EH (cell line): ENCODE measurements at places on chromosomes 5 and 9.

DNA sequence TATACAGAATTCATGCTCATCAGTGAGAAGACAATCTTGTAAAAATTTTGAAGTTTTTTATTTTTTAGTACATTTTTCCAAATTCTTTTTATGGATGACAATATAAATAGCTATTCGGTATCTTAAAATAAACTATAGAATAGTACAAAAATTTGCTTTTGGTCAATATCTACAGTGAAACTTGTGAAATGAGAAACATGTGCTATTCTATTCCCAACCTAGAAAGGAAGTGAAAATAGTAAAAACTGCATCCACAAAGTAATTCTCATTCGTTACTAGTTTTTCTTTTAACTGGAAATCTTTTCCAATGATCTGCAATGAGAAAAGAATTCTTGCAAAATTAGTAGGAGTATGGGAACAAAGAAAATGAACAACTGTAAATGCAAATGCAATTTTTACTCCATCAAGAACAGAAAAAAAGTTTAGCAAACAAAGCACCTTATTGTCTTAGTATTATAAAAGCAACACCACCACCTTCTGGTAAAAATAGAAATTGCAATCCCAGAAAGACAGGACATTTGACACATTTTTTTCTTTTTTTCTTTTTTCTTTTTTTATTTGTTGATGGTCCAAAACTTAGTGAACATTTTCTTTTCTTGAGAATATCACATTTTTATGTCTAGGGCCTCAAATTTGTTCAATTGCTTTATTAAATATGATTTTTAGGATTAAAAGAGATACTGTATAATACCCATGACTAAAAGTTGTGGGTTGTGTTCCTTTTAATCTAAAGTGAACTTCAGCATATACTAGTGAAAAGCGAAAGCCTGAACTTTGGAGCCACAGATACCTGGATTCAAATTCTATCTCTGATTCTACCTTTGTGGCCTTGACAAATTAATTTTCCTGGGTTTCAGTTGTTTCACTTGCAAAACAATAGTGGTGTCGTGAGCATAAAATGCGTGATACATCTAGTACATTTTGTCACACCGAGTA is 72.3 kb downstream of the SLCO4C1 start:
- DNase-seq = peak; percentile 36

GRCh38 chr5:74885170-74885569 is 19.0 kb upstream of the FAM169A start:
- DNase-seq = no peak

GRCh38 chr9:90840696-90841095 is 39.1 kb downstream of the SYK start:
- DNase-seq = no peak

DNA sequence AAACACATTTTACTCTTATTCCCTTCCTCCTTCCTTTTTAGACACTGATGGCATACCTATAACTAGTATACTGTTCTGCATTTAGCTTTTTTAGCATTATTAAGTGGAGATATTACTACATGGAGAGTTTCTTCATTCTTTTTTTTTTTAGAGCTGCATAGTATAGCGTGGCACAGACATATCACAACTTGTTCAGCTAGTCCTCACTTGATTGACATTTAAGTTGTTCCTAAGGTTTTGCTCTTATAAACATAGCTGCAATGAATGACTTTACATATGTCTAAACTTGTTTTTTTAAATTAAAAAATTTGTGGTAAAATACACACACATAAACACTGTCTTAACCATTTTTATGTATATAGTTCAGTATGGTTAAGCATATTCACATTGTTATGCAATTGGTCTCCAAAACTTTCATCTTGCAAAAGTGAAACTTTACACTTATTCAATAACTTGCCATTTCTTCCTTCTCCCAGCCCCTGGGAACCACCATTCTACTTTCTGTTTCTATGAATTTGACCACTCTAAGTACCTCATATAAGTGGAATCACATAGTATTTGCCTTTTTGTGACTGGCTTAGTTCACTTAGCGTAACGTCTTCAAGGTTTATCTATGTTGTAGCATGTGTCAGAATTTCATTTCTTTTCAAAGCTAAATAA is 48.7 kb downstream of the ANKDD1B start:
- DNase-seq = no peak

GRCh38 chr5:134540747-134541733 is 15.6 kb downstream of the JADE2 start:
- DNase-seq = no peak

GRCh38 chr9:98146101-98146991 is 27.3 kb upstream of the TRIM14 start:
- DNase-seq = peak; percentile 37
